Skin of body (tissue), 3 donors: ENCODE measurements at places on chromosomes 13 and 19. TPM values are rescaled to one million over a fixed set of nuclear protein-coding genes. Genes with fewer than 3 reads are reported as not detected.

SBK2 gene
- not detected for total RNA-seq

ZNF610 gene
- 2.6 TPM for total RNA-seq

NFIX gene
- total RNA-seq: 75.5 TPM

GRCh38 chr19:33653684-33654083 lies 31.9 kb downstream of the CHST8 start:
- DNase-seq: no peak

DNA sequence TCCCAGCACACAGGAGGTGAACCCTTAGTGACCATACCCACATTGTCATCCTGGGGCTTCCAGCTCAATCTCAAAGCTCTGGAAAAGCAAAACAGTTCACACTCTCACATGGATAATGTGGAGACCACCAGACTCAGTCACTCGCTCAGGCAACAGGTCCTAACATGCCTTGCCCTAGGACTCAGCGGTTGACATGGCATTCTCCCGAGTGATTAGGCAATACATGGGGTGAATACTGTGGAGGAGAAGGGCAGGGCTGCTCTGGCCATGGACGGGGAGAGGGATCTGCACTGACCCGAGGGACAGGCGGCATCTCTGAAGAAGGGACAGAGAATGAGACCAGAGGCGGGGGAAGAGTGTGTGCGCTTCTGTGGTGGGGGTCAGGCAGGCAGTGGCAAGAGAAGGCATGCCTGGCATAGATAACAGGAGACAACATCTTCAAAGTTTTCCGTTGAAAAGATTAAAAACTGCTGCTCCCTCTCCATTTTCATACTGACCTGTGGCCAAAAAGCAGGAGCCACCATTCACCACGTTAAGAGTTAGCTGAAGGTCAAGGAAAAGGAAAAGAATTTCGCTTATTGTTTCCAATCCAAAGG lies 44.5 kb upstream of the EPHX3 start:
- DNase-seq: no peak

- DNase-seq: peak; percentile 65
Measured at GRCh38 chr13:29849731-29850212, 645 bp downstream of the UBL3 start.

GRCh38 chr19:4121273-4121612 lies 2.7 kb downstream of the MAP2K2 start:
- DNase-seq: no peak

DNA sequence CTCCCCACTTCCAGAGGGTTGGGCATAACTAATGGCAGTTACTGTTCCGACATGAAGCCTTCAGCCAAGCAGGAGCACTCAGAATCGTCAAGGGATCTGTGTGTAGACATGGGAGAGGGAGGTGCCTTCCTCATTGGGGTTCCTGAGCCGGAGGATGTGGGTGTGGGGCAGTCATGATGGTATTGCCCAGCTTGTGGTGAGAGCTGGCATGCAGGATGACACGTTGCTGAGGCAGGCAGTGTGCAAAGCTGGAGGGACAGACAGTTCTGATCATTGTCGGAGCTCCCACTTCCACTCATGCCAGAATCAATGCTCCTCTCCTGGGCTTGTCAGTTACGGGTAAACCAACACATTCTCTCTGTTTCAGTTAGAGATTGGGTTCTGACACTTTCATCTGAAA lies 83.9 kb upstream of the TSC22D1 start:
- DNase-seq: no peak

DNA sequence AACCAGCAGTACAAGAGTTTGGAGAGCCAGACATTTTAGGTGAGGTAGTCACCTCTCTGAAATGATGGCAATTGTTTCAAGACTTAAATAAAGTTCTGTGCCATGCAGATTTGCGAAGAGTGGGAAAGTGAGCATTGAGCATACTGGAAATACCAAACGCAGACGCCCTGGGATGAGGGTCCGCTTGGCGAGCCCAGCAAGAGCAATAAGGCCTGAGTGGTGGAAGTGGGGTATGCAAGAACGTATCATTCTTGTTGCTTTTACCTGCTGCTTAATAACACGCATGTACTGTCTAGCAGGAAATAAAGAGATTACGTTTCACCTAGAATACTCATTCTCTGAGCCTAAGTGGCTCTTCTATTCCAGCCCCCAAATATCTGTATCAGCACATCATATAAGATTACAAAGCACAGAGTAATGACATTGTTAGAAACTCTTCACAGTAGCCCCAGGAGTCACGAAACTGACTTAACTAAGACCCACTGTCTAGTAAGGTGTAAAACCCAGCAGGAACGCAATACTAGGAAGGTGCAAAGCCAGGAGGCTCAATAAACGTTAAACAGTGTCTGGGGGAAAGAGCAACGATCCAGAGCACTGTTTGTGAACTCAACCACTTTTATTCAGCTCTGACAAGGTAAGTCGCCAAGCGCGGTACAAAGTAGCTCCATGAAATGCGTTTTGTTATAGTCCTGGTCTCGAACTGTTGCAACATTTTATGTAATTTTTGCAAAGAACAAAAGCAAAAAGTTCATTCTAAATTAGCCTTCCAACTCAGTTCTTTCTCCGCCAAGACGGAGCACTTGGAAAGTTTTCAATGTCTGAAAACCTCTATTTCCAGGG lies 1.2 kb downstream of the RCBTB2 start:
- peak; percentile 68 for DNase-seq

DNA sequence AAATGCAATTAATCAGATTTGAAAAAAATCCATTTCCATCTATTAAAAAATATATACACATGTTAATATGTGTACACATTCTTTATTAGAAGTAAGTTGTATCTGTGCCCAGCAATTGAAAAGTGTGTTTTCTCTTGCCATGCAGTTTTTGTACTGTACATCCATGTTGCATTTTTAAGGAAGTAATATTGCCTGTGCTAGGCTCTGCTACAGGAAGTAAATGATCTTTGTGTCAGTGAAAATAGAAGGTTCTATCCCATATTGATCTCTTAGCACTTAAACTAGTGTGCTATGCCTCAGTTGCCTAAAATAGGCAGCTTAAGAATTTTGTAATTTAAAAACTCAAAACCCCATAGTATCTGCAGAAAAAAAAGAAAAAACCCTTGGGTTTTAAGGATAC lies 122.5 kb downstream of the CDK8 start:
- DNase-seq: no peak

DNA sequence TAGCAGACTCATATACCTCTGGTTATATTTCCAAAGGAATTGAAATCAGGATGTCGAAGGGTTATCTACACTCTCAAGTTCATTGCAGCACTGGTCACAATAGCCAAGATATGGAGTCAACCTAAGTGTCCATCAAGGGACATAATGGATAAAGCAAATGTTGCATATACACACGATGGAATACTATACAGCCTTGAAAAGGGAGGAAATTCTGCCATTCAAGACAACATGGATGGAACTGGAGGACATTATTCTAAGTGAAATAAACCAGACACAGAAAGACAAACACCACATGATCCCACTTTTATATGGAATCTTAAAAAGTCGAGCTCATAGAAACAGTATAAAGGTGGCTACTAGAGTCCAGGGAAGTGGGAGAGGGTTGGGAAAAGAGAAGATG lies 13.6 kb upstream of the ERCC1 start:
- DNase-seq: no peak

GRCh38 chr13:100913143-100913542 lies 238.5 kb upstream of the TMTC4 start:
- DNase-seq: no peak

DNA sequence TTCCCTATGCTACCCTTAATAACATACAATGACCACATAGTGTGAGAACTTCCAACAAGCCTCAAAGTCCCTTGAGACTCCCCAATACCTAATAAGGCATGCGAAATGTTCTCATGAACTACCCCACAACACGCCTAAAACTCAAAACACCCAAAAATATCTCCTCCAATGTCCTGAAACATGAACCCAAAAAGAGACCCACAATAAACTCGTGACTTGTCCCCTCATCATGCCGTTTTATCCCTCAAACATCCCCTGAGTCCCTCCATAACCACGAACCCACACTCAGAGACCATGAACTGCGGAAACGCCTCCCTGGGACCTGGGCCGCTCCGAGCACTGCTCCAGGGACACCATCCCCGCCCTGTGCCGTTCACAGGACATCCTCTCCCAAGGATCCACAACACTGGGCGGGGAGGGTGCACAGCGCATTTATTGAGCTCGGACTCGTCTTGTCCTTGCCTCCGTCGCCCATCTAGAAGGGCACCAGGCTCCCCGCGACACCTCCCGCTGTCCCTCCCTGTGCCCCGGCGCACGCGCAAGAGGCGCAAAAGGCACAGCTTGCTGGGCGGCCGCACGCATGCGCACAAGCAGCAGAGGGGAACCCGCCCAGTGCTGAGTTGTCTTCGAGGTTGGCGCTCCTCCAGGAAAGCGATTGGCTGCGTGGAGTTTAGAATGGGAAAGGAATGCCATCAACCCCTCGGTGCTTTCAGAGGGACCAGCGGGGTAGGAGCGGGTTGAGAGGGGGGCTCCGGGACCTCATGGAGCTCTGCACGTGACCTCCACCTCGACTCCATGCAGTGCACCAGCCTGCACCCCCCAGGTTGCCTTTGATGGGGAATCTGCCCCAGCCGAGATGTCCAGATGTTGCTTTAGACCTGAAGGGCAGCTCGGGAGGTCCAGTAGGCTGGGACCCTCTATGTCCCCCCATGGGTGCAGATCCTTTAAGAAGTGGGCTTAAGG lies 8.8 kb downstream of the FXYD3 start:
- DNase-seq: peak; percentile 95

DNA sequence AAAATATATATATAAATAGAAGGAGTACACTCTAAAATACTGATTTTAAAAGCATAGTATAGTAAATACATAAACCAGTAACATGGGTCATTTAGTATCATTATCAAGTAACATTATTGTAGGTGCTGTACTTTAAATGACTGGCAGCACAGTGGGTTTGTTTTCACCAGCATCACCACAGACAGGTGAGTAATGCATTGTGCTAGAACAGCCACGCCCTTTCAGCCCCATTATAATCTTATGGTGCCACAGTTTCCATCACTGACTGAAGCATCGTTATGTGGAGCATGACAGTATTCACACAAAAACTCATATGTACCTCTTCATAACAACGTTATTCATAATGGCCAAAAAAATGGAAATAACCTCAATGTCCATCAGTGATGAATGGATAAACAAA lies 88.3 kb downstream of the DHRS12 start:
- DNase-seq: no peak

- DNase-seq: no peak
Measured at GRCh38 chr13:59312776-59313175, 851.0 kb downstream of the DIAPH3 start.

DNA sequence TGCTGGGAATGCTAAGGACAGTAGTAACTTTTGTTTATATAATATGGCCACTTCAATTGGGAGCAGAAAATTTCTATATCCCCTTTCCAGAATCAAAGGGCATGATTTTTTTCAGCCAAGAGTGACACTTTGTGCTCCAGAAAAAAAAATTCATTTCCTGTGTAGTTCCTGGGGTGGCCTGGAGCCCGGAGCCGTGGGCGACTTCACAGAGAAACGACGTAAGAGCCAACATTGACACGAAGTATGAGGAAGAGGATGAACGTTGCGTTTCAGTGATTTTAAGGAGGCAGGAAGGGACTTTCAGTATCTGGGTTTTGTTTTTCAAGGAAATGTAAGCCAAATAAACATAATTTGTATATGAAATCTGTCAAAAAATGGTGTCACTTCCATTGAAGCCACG lies 187.6 kb downstream of the STK24 start:
- DNase-seq: no peak

DNA sequence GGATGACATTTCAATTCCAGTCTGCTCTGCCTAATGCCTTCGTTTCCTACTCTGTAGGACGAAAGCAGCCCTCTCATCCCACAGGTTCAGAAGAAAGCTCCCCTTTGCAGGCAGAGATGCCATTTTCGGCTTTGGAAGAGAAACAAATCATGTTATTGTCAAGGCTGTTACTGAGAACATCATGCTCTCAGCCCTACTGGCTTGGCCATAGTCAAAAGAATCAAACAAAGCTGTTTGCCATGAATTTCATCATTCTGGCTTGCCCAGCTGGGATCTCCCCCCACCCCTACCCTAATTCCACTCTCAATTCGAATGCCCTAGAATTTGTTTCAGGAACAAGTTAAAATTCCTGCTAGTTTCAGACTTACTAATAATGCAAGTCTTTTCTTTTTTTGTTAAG lies 162.3 kb upstream of the SERP2 start:
- DNase-seq: no peak
